Kidney capillary endothelial cell (primary cell): ENCODE measurements at places on chromosomes 7 and 10.
A peak's percentile ranks its signal among the peaks of the same experiment; 100 is the strongest.

- DNase-seq: no peak
Measured at GRCh38 chr7:120877701-120878100, 19.8 kb upstream of the TSPAN12 start.

DNA sequence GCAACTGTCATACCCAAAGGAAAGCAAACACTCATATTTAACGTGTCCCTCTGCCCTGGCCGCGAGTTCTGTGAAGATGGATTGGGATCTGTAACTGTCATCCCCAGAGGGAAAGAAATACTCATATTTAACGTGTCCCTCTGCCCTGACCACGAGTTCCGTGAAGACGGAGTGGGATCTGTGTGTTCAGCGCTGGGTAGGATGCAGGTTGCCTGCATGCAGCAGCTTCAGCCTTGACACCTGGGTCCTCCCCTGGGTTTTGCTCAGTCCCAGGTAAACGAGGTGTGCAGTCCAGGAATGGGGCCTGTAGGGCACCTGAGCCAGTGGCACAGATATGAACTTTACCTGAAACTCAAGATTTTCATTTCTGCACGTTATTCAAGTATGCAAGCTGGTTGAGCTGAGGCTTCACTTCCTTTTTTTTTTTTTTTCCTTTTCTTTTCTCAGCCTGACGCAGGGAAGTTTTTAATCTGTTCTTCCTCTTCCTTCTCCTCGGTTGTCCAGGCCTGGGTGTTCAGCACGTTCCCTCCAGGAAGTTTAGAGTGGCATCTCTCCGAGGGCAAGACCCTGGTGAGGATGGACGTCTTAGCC, 159.0 kb upstream of the SHH start:
- DNase-seq: no peak

DNA sequence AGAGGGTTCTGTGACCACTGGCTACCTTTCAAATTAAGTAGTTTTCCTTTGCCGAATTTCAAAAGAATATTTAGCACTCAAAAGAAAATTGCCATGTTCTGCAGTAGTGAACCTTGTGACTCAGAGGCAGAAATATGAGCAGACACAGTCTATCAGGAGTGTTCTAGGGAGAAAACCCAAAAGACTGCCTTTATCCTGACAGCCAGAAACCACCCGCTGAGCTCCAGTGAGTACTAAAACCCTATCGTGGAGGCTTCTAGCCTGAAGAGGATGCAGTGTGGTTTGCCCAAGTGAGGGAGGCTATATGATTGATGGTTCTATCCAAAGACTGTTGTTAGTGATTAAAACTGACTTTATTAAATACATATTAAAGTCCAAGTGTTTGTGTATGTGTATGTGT, 21.9 kb downstream of the CHRM2 start:
- DNase-seq: no peak

GRCh38 chr7:55784151-55784550, 78.4 kb downstream of the SEPTIN14 start:
- DNase-seq: no peak

DNA sequence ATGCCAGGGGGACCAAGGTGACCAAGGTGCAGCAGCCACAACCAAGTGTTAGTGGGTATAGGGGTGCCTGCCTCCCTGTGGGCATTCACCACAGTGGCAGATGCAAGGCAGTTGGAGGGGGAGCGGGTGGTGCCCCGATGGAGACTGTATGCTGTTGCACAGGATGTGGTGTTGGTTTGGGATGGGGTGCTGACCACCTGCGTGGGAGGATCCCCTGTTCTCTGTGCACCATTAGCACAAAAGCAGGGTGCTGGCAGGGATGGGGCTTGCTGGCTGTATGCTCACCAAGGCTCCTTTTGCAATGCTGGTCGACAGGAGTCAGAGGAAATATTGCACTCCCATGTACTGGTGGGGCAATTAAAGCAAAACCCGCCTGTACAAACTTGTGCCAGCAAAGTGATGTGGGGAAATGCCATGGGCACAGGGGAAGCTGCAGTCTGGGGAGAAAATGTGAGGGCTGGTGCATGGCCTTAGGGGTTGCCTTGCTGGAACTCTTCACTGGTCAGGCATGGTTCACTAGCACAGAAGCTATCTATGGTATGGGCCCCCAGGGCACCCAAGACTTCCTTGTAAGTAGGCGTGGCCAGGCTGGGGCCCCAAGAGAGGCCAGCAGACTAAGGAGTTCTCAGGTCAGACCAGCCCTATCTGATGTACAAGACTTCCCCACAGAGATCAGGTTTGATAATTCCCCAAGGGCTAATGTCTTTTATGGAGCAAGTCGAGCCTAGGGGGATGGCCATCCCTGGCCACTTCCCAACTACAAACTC, 51.9 kb upstream of the GNAT3 start:
- no peak for DNase-seq

GRCh38 chr10:107800061-107800460, 635.6 kb upstream of the SORCS1 start:
- no peak for DNase-seq

DNA sequence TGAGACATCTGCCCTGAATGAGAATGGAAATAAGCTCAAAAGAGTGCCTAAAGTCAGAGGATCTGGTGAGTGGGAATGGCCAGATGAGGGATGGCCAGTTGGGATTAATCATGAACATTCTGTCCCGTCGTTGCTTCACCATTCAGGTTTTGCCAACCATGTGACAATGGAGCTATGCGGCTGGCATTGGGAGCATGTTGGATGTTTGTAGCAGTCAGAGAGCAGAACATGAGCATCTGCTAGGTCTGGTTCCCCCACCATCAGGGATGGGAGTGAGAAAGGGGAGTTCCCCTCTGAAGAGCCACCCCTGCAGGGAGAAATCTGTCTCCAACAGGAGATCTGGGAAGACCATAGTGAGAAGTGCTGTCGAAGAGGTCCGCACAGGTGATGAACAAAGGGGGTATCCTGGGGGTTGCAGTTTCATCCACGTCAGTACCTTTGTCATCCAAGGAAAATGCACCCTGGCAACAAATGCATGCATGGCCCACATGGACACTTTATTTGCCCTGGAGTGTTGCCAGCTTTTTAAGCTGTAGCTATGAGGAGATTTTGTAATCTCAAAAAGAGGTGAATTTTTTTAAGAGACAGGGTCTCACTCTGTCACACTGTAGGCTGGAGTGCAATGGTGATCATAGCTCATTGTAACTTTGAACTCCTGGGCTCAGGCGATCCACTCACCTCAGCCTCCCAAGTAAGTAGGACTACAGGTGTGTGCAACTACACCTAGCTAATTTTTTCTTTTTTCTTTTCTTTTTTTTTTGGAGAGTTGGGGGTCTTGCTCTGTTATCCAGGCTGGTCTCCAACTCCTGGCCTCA, 190.2 kb downstream of the CAMK1D start:
- DNase-seq: no peak

DNA sequence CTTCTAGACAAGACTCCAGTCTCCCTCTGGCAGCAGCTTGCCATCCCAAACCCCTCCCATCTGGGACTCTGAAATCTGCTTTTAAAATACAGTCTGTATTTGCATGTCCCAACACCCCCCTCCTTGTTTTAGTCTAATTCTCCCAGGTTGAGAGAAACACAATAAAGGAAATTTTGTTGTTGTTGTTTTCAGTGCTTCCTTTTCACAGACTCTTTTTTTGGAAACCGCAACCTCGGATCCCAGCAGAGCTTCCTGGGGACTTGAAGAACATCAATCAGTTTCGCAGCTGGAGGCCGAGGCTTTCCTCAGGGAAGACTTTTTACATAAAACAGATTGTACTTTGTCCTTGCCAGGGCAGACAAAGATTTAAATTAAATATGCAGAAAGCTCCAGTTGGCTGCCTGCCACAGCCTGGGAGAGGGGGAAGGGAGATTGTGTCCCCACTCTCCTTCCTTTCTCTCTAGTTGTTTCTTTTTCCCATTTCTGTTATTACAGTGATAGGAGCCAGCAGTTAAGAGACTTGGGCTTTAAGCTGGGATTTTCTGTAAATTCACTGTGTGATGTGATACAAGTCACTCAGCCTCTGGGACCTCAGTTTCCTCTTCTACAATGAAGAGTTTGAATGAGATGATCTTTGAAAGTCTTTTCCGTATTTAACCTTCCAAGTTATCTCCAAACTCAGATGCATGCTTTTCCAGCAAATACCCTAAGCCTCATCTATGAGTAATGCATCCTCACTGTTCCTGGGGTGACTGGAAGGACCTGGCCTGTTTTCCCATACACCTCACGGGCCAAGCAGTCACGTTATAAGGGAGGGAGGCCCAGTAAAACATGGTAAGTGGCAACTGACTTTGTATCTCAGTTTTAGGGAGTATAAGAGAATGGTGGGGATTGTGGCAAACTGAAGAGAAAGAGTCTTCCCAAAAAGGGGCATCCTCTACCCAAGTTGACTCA, 192.3 kb downstream of the REEP3 start:
- DNase-seq: peak; percentile 39

DNA sequence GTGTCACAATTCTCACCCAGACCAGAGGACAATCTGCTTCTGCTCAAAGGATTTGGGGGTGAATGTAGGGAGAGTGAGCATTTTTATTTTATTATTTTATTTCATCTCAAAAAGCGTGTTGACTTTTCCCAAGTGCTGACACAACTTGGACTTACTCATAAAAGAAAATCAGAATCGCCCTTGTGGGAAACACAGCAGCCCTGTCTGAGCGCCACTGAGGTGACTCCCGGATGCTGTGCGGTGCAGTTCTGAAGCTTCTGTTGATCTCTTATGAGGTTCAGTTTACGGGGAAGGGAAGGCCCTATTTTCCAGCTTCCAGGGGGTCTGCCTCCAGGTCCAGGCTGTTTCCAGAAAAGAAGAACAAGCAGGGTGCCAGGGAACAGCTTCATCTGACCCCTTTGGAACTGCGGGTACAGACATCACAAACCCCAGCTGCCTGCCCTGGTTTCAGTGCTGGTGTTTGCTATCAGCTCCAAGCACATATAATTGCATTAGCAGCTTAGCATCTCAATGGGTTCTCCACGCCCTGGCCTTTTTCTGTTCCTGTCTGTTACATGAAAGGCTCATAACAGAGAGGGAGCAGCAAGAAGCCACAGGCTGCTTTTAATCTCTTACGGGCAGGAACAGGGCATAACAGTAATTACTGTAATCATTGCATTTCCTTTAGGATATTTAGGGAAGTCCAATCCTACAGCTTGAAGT, 52.4 kb downstream of the PARP12 start:
- no peak for DNase-seq
